ENCODE measurements at places on chromosomes 4 and X. TPM values are rescaled to one million over a fixed set of nuclear protein-coding genes. Genes with fewer than 3 reads are reported as not detected.

GRCh38 chrX:15497865-15498264 is 2.7 kb upstream of the BMX start:
- DNase-seq, result peak; percentile 72

BTC gene
- not detected for polyA plus RNA-seq

PFKFB1 gene
- polyA plus RNA-seq, result 0.15 TPM

LRRC66 gene
- polyA plus RNA-seq, result 0.08 TPM

GRCh38 chr4:118981171-118981838 is 92.7 kb downstream of the SYNPO2 start:
- no peak for DNase-seq

All from SK-N-SH (cell line).